ENCODE measurements at places on chromosomes 5 and 9.

GRCh38 chr9:89138463-89139390 is 39.9 kb downstream of the SHC3 start:
- DNase-seq = no peak

DNA sequence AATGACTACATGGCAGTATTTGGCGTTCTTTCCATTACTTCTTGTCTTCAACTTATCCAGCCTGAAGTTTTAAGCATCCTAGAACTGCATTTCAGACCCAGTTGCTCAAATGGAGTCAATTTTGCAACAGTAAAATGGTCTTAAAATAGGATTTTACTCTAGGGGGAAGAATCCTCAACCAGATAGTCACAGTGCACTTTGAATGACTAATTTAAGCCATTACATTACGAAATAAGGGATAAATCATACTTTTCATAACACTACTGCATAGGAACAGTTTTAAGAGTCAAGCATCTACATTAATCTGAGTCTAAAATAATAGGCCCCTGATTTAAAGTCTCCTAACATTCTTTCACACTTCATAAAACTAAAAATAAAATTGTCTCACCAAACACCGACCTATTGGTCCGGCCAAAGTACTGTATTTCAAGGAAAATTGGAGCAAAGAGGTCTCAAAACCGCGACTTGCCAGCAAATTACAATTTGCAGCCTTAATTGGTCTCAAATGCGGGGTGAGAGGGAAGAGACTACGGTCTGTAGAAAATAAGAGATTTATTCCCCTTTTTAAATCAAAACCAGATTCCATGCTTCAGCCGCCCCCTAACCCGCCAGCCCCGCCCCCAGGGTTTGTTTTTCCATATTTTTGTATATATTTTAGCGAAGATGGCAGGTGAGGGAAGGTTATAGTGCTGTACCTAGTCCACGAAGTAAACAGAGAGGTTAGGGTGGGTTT is 1.2 kb upstream of the SMARCA2 start:
- DNase-seq = peak; percentile 5

GRCh38 chr9:121038362-121038761 is 11.7 kb downstream of the C5 start:
- DNase-seq = no peak

- peak; percentile 87 for DNase-seq
These were observed 17.2 kb downstream of the FBXW11 start for GRCh38 chr5:171989276-171989675.

DNA sequence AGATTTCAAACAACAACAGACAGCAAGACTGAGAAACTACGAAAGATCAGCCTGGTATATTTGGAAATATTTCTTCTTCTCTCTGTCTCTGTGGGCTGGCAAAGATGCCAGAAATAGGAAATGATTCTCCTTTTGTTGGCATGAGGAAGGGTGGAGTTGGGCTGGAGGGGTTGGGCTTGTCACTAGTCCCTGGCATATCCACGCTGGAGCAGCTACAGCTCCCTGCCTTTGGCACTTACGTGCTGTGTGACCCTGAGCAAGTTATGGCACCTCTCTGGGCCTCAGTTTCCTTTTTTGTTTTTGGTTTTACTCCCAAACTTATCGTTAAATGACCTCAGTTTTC is 354 bp upstream of the KCNMB1 start:
- DNase-seq = no peak

- DNase-seq = no peak
These were observed 345.7 kb downstream of the DRD1 start for GRCh38 chr5:175098301-175098700.

DNA sequence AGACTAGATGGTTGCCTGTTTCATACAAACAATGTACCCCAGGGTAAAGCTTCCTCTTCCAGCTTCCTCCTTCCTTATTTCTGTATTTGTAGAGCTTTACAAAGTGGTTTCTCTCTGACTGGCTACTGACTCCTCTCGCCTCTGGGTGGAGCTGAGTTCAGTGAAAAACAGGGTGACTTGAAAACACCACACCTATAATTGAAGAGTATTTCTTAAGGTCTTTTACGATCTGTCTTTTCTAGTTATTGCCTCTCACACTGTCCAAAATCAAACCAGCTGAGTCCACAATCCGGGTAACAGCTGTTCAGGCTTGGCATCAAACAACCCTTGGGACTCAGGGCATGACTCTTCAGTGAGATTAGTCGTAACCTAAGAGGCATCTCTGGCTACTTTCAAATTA is 200.4 kb downstream of the ARRDC3 start:
- no peak for DNase-seq

DNA sequence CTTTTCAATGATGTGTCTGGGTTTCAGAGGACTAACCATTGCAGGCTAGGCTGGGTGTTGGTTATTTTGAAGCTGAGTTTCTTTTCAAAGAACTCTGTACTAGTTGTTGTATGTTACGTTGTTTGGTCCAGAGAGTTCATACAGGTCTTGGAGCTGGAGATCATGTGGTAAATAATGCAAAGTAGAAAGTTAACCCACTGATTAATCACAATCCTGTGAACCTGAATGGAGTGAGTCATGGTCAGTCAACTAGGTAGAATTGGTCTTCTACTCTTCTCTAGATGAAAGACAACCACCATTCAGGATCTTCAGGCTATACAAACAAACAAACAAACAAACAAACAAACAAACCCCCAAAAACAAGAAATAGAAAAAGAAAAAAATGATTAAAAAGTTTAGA is 388.9 kb upstream of the ACTBL2 start:
- peak; percentile 22 for DNase-seq

GRCh38 chr5:116746668-116747067 is 172.0 kb upstream of the SEMA6A start:
- no peak for DNase-seq

DNA sequence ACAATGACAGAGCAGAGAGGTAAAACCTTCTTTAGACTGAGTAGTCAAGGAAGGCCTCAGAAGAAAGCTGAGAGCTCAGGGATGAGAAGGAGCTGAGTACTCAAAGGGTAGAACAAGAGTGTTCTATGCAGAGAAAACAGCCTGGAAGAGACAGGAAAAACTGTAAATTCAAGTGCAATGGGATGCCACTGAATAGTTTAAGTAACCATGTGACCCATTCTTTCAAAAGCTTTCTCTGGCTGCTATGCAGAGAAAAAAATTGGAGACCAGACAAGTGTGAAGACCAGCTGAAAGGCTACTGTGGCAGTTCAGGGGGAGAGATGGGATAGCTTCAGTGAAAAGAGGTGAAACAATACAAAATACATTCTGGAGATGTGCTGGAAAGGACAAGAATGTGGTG is 61.3 kb upstream of the RNF38 start:
- no peak for DNase-seq

- no peak for DNase-seq
These were observed 56.1 kb upstream of the AFAP1L1 start for GRCh38 chr5:149215478-149216090.

DNA sequence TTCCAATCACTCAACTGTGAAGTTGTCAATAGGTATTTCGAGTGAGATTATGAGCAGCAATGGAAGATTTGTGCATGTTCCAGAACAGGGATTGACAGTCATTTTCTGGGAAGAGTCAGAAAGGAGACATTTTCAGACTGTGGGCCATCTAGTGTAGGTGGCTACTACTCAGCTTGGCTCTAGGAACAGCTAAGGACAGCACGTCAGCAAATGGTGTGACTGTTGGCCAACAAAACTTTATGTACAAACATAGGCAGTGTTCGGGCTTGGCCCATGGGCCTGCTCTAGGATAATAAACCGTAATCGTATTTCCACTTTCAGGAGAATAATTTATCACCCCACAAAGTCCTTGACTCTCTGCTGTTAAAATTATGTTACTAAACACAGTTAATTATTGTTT is 143.6 kb downstream of the ADCY2 start:
- DNase-seq = no peak

- no peak for DNase-seq
These were observed 579 bp downstream of the ADAMTS16 start for GRCh38 chr5:5140479-5141338.

- DNase-seq = no peak
These were observed 794 bp downstream of the PTBP3 start for GRCh38 chr9:112332674-112332976.

DNA sequence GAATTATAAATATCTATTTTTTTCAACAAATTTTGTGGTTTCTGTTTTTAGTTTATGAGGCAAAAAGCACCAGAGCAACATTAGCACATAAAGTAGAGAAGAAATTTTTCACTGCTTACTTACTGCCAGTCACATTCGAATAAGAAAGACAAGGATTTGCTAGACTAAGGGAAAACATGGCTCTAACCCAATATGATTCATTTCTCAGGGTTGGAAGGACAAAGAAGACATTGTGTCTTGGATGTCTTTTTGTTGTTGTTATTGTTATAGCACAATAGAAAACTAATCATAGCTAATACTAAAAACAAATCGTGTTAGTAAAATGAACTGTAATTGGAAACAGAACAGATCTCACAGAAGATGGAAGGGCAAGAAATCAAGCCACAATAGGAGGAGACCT is 90.9 kb upstream of the SLCO6A1 start:
- DNase-seq = no peak

All from RWPE1 (cell line).